ENCODE measurements at places on chromosomes 7 and 10.

GRCh38 chr10:69446650-69447151 is 4.6 kb upstream of the TSPAN15 start:
- DNase-seq = peak; percentile 30

DNA sequence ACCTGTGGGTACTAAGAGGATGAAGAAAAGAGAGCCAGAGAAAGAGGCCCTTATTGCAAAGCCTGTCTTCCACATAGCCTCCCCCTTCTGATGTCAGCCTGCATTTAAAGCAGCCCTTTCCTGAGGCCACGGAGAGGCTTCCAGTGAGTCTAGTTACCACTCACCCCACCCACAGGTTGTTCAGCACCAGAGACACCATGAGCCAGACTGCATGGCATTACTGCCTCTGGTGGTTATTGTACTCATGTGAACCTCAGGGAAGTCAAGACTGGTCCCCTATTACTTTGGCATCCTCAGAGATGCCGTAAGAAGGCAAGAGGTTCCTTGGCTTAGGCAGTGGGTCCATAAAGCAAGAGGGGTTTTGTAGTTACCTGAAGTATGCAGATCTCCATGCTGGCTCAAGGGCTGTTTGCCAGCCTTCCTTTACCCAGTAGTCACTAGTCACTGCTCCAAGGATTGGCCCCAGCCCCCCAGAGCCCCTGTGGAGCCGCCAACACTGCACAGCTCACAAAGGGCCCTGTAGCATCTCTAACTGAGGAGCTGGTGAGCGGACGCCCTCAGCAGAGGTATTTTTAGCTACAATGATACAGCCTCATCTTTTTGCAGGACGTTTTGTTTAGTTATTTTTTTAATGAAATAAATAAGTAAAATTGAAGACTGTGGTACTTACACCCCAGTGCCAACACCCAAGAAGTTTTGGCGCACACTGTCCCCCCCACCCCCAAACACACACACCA is 20.7 kb downstream of the LRRC4 start:
- no peak for DNase-seq

- no peak for DNase-seq
Measured at GRCh38 chr7:22082553-22082885, 136.8 kb upstream of the CDCA7L start.

GRCh38 chr7:33079096-33079495 is 16.5 kb upstream of the NT5C3A start:
- no peak for DNase-seq

- no peak for DNase-seq
Measured at GRCh38 chr7:37753398-37754050, 70.0 kb downstream of the GPR141 start.

- DNase-seq = no peak
Measured at GRCh38 chr7:137975221-137975620, 26.7 kb downstream of the CREB3L2 start.

DNA sequence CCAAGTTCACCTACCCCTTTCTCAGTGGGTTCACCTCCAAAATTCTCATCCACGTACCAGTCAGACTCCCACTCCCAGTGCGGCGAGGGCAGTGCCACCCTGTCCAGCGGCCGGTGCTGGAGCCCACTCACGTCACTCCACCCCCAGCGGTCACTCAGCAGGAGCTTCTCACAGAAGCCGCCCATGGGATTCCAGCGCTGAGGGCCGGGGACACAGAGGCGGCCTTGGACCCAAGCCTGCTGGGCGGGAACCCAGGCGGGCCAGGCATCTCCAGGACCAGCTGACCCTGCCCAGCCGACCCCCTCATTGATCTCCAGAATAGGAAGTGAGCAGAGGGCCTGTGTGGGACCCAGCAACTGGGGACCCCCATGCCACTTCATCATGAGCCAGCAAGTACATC is 7.2 kb downstream of the TECPR1 start:
- no peak for DNase-seq

DNA sequence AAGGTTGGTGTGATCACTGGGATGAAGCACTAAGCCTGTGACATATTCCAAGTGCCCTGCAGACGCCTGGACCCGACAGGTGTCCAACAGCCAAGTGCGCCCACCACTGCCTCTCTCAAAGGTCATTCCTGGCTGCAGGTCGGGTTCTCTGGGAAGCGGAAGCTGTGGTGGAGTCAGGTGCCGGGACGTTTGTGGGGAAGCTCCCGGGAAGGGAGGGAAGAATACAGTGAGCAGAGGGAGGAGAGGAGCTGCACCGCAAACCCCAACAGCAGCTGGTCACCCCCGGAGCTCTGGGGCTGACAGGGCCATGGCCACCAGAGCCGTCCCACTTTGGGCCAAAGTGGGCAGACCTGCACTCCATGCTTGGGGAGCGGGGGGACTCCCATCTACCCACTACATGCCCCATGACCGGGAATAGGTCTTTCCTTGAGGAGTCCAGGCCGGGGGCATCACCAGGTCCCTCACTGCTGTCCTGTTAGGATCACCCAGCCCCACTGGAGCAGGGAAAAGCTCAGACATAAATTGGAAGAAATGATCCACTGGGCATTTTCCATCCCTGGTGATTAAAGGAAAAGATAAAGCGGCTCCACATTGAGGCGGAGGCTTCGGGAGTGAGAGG is 84.5 kb upstream of the PPP2R2D start:
- no peak for DNase-seq

- no peak for DNase-seq
Measured at GRCh38 chr7:20194343-20194995, 22.7 kb downstream of the MACC1 start.

- DNase-seq = no peak
Measured at GRCh38 chr10:32893434-32893833, 64.6 kb downstream of the ITGB1 start.

Measured in NCI-H510A treated with DMSO at 0.1 percent for 48 hours (cell line).